Hematopoietic multipotent progenitor cell treated with erythropoietin and hydrocortisone succinate and interleukin-3 and kit ligand, for 4 days (in vitro differentiated cells): ENCODE measurements at places on chromosomes 16 and 17.

- DNase-seq, result no peak
Measured at GRCh38 chr16:84499638-84500037, 4.8 kb downstream of the MEAK7 start.

DNA sequence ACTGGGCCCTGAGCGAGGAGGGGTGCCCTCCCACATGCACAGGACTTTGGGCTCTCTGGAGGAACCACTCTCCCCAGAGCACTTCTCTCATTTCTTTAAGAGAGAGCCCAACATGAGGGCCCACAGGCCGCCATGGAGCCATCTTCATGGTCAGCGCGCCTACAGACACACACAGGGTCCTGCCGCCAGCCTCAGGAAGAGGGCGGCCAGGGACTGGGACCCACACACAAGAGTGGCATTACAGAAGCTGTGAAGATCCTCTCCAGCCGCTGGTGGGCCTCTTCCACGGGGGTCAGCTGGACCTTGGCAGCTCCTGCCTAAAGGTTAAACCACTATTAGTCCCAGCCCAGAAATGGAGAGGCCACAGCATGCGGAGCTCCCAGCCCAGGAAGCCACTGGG, 54.5 kb downstream of the MYO18A start:
- DNase-seq, result no peak

- no peak for DNase-seq
Measured at GRCh38 chr16:81610936-81611335, 166.3 kb downstream of the CMIP start.

DNA sequence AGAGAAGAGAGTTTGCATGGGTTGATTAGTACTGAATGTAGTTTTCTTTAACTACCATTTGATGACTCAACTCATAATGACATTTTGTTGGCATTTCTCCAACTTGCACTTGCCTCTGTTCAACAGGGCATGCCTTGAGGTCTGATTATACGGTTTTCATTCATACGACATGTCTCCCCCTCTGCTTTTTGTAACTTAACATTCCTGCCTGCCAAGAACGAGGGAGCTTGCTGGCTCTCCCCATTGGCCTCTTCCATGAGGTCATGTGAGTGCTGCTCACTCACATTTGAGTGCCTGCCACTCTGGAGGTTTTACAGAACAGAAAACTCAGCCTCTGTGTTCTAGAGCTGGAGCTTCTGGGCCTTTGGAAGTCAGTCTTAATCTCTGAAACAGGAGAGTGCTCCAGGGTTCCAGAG, 19.7 kb downstream of the MAP2K6 start:
- DNase-seq, result peak; percentile 44

GRCh38 chr16:15650698-15651171, 690 bp downstream of the NDE1 start:
- peak; percentile 62 for DNase-seq

DNA sequence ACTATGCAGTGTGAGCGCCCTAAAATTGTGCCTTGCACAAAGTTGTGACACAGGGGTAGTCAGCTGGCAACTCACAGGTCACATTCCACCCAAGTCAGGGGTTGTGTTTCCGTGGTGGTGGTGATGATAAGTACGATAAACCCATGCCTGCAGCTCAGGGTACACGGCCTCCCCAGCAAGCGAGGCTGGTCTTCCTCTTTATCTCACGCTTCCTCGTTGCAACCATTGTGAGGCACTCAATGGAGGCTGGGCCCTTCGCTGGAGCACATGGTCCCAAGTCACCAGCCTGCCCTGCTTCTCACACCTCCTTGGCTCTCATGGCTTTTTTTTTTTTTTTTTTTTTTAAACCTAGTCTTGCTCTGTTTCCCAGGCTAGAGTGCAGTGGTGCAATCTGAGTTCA, 307.5 kb downstream of the CPPED1 start:
- peak; percentile 35 for DNase-seq

DNA sequence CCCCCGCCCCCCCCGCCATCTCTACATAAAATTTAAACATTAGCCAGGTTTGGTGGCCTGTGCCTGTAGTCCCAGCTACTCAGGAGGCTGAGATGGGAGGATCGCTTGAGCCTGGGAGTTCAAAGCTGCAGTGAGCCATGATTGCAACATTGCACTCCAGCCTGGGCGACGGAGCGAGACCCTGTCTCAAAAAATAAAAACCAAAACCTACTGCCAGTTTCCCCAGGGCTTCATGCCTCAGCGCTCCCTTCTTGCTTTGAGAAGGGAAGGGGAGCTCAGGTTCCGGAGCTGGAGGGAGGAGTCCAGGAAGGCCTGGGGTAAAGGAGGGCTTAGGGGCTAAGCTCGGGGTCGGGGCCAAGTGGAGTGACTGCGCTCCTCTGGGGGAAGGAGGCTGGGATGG, 20.5 kb downstream of the PLCD3 start:
- no peak for DNase-seq

DNA sequence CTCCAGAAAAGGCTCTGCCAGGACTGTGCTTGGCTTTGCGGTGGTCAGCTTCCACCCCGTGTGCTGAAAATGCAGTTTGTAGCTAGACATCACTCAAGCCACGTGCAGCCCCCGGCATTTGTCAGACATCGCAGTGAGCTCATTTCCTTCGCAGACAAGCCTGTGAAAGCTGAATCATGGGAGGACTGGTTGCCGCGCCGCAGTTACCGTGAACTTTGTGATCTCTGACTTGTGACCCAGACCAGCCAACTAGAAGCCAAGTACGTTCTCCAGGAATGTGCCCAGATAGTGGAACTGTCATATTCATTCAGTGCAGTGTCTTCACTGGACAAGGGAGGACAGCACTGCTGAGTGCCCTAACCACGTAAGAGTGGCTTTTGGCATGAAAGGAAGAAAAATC, 58.1 kb downstream of the NDE1 start:
- no peak for DNase-seq
